ENCODE measurements at places on chromosomes 12 and 14.
A peak's percentile ranks its signal among the peaks of the same experiment; 100 is the strongest.

- peak; percentile 68 for ATAC-seq
These were observed 733 bp upstream of the P3H3 start for GRCh38 chr12:6827437-6827911.

DNA sequence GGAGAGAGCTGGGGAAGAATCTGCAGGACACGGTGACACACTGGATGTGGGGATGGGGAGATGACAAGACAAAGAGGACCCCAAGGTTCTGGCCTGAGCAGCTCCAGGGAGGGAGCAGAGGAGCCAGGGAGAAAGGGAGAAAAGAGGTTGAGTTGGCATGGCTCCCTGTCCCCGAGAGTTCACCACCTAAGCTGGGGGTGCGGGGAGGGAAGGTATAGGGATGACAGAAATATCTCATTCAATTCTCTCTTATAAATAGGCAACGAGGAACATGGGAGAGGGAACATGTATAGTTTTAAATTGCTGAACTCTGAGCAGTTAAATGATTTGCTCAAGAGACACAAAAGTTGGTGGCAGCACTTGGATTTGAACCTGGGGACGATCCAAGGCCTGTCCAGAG lies 85.1 kb downstream of the CMKLR1 start:
- no peak for ATAC-seq

GRCh38 chr12:68899251-68899771 lies 33.7 kb downstream of the CPM start:
- peak; percentile 86 for ATAC-seq

DNA sequence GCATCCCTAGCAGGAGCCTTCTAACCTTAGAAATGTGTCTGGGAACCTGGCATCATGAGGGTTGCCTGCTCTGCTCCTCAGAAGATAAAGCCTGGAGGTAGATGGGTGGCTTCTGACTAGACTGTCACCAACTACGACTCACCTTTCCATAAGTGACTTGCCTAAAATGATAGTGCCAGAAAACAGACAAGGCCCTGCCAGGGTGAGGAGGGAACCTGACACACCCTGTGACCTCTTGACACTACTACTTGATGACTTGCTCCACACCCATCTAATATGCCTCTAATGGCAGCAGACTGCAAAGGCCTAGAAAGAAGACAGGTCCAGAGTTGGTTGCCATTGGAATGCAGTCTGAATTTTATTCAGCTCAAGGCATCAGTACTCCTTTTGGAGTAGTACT lies 9.4 kb downstream of the RNF41 start:
- no peak for ATAC-seq

GRCh38 chr14:42323426-42323825 lies 716.8 kb downstream of the LRFN5 start:
- ATAC-seq, result no peak

GRCh38 chr14:96614481-96614881 lies 112.3 kb downstream of the PAPOLA start:
- no peak for ATAC-seq
